ENCODE measurements at places on chromosomes 16 and 17.

- DNase-seq, result no peak
Measured at GRCh38 chr16:49078571-49078970, 203.1 kb downstream of the CBLN1 start.

GRCh38 chr17:14621826-14622614 lies 321.1 kb downstream of the HS3ST3B1 start:
- DNase-seq, result no peak

- DNase-seq, result no peak
Measured at GRCh38 chr17:49543860-49544259, 31.8 kb upstream of the NXPH3 start.

- no peak for DNase-seq
Measured at GRCh38 chr16:4333308-4333638, 17.4 kb downstream of the GLIS2 start.

DNA sequence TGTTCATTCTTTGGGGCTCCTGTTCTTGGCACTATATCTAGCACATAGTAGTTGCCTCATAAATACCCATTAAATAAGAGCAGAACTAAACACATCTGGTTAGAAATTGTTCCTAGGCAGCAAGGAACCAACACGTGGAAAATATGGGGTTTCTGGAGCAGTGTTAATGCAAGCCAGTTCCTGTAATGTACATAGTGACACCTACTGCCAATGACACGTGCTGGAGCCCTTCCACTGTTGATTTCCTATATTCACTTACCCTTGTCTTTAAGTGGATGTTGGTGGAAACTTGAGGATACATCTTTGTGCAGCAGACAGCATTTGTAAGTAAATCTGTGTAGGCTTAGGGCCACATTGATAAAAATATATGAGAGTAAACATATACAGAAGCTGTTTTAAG lies 1.6 kb upstream of the IRF8 start:
- no peak for DNase-seq

DNA sequence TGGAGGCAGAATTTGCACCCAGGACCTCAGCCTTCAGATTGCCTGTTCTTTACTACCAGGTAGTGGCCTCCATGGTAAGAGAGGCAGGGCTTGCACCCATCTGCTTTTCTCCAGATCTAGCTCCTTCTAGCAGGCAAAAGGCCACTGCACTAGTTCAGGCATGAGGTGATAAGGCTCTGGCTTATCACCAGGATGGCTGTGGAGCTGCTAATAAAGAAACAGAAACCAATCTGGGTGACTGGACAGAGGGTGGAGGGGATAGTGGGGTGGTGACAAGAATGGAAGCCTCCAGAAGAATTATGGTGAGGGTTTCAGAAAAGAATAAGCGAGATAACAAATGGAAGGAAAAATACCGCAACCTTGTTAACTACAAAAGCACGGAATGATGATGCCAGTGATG lies 15.5 kb upstream of the SUPT4H1 start:
- DNase-seq, result no peak

DNA sequence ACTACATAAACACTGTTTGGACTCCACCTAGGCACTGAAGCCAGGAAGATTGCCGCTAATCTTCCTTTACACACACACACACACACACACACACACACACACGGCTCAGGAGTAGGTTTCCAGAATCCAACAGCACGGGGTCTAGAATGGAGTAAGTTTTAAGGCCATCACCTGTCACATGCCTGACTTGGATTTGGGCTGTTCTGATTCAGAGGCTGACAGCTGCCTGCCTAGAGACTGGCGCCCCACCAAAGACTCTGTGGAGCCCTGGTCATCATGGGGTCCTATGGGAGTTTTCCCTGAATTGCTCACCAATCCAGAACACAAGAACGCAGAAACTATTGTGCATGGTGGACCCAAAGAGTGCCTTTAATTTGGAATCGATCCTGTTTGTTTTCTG lies 10.9 kb downstream of the CDRT4 start:
- DNase-seq, result no peak

DNA sequence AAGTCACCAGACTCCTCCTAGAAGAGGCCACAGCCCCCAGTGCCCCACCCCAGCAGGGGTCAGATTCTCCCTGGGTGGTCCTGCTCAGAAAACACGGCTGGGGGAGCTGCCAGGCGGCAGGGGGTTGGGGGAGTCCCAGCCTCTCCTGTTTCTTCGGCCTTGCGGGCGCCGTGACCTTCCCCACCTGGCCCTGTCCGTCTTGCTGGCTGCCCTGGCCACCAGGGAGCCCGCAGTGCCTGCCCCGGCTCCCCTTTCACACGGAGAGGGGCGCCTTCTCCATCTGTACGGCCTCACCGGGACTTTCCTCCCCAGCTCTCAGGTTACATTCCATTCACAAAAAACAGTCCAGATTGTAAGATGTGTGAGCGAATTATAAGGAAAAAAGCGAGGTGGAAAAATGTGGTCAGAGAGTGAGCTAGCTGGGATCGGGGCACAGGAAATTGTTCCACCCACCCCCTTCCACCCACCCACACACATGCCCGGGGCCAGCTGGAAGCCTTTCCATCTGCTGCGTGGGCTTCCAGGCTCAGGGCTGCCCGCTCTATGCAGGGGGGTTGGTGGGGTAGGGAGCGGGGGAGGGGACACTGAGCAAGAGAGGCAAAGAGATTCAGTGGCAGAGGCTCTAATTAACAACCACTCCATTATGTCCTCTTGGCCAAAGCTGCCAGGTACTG lies 14.6 kb upstream of the CIBAR2 start:
- DNase-seq, result peak; percentile 39
